ENCODE measurements at places on chromosomes 3 and 15. TPM values are rescaled to one million over a fixed set of nuclear protein-coding genes. Genes with fewer than 3 reads are reported as not detected.

Gene RLBP1
- not detected for total RNA-seq

Gene MOBP
- not detected for total RNA-seq

Gene SERINC4
- total RNA-seq: not detected

Gene ZNF774
- 0.21 TPM for total RNA-seq
